ENCODE measurements at places on chromosomes 7 and 10. TPM values are rescaled to one million over a fixed set of nuclear protein-coding genes. Genes with fewer than 3 reads are reported as not detected.

DNA sequence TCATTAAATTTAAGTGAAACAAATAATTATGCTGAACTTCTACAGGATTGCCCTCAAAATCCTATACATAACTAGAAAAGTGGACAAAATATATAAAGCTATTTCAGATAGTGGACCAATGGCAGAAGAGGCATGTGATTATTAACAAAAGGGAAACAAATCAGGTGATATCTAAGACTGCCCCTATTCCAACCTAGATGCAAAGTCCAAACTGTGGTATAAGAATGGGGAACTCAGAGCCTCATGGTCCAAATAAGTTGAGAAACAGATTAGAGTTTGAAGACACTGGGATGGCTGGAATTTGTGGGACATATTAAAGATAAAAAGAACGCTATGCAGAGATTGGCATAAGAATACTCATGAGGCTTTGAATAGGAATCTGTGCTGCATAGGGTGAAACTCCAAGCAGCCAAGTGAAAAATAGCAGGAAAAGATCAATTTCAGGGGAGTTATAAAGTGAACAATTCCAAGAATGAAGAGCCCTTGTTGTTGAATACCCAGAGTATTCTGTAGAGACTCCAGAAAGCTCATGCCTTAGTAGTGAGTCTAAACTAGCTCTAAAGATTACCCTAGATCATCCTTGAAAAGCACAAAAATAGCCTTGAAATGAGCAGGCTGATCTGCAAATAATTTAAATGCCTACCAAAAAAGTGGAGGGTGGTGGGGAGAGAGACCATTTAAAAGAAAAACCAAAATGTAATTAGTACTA lies 152.4 kb downstream of the IMMP2L start:
- no peak for DNase-seq

GRCh38 chr10:101920546-101920945 lies 76.9 kb upstream of the KCNIP2 start:
- no peak for DNase-seq

- no peak for DNase-seq
Measured at GRCh38 chr10:114698271-114699061, 40.4 kb upstream of the ABLIM1 start.

DNA sequence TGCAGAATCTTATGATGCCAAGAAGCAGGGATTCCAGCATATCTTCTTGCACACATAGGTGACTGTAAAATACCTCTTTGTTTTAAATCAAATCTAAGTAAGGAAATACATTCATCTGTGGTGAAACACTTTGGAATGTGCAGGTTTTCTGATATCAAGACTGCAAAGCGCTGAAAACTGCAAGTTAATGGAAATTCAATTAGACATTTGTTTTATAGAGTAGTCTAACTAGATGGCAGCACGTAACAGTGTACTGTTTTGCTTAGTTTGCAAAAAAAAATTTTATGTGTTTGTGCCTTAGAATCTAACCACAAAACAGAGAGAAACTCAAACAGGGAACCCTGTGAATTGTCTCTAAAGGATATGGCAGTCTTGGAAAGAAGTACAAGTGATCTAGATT lies 259.2 kb downstream of the HDAC9 start:
- DNase-seq, result no peak

GRCh38 chr7:102291056-102291915 lies 4.6 kb downstream of the SH2B2 start:
- no peak for DNase-seq

- DNase-seq, result no peak
Measured at GRCh38 chr7:43522406-43523156, 60.3 kb upstream of the STK17A start.

GRCh38 chr10:51137756-51138529 lies 63.7 kb downstream of the PRKG1 start:
- DNase-seq, result no peak

GRCh38 chr10:43944381-43945093 lies 295.9 kb upstream of the ZNF32 start:
- DNase-seq, result no peak

- DNase-seq, result no peak
Measured at GRCh38 chr7:51267169-51267568, 49.4 kb downstream of the COBL start.

- no peak for DNase-seq
Measured at GRCh38 chr7:124009321-124009720, 23.5 kb downstream of the TMEM229A start.

DNA sequence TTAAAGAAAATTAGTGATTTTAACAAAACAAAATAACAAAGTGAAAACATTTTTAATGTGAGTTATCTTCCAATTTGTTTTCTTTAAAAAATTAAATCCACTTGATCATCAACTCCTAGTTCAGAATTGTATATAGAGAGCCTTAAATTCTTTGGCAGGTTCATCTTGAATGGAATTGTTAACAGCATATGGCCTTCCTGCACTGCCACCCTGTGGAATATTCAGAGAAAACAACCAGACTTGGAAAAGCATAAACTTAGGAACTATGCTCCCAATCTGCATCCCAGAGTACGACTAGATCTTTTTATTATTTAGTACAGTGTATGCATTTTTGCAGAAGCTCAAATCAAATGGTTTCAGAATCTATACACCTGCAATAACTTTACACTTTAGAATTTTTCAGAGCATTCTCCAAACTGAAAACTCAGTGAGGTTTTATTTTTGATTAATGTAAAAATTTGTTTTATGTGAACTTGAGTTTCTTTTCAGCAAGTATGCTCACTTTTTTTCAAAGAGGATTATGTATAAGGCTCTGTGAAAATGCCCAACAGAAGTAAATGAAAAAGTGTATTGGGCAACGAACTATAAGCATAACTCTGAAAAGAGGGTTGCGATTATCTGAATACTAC lies 44.9 kb upstream of the ANK3 start:
- peak; percentile 35 for DNase-seq

DNA sequence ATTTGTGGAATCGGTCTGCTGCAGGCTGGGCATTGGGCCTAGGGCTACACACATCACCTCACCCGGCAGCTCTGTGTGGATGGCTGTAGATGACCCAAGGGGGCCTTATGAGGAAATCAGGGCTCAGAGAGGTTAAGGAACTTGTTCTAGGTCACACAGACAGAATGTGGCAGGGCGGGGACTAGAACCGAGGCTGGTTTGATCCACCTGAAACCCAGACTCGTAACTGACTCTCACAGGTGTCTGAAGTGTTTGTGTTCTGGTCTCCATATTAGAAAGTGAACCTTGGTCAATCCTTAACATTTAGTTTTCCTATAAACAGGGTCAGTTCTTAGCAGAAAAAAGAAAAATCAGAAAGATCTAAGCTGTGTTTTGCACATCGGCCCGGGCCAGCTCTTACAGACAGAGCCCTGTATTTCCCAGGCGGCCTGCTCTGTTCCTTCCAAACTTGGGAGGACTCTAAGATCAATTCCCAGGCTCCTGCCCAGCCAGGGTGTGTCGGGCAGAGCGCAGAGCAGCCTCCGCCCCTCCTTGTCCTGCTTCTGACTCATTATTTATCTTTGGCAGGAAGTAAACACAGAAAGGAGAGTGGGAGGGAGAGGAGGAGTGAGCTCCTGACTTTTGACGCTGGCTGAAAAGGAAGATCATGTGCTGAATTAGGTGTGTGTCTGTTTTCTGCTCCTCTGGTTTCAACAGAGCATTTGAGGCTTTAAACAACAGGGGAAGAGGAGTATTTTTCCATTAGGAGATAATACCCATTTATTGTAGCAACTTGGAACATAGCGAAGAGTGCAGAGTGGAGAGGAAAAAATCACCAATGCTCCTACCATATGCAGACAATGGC lies 74.1 kb downstream of the TACC2 start:
- DNase-seq, result no peak

GRCh38 chr7:123769371-123769770 lies 20.6 kb upstream of the WASL start:
- no peak for DNase-seq

DNA sequence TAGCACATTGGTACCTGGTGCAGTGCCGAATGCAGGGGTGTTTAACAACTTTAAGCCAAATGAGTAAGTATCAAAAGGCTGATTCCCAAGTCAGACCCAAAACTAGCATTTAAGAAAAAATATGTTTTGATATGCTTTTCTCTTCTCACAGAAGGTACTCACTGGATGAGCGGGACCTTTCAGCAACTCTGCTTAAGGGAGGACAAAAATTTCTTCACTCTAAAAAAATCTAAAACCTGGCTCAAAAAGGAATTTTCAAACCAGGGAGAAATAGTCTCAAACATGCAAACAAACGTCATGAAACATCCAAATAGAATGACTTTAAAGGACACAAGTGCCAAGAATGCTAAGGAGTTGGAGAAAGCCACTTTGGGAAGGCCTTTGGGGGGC lies 962.1 kb downstream of the KCNMA1 start:
- DNase-seq, result no peak

GRCh38 chr7:127035203-127035849 lies 217.4 kb downstream of the GRM8 start:
- no peak for DNase-seq

GRCh38 chr7:131880078-131880477 lies 323.6 kb upstream of the PODXL start:
- no peak for DNase-seq

DNA sequence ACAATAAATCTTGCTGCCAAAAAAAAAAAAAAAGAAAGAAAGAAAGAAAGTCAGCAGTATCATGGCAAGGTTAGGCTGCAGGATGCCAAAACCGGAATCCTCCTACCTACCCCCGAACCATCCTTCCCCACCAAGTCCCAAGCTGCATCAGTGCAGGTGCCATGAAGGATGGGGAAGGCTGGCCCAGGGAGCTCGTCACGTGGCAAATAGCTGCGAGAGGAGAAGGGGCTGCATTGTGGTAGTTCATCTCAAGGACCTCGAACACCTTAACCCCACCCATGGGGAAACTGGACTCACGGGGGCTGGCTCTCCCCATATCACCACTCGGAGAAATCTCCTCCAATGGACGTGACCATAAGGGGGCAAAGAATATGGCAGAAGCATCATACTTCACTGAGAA lies 86.2 kb downstream of the TACC2 start:
- no peak for DNase-seq

GRCh38 chr10:122494173-122494820 lies 32.9 kb downstream of the HTRA1 start:
- no peak for DNase-seq

DNA sequence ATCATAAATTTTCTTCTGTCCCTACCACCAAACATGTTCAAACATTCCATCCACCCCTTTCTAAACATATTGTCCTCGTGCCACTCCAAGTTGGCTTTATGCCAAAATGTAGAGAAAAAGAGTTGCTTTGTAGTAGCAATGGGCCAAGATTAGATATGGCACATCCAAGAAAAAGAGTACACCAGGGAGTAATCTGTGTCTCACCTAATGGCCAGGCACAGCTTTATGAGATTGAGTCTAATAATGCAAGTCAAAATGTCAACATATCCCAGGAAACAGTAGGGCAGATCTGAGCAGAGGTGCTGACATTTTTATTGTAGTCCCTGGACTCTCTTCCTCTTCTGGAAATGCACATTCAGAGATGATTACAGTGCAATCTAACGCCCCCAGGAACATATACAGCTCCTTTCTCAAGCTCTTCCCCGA lies 5.7 kb upstream of the OR6V1 start:
- no peak for DNase-seq

The FRMD4A gene
- total RNA-seq, result 65.3 TPM

The GHRHR gene
- 0.84 TPM for total RNA-seq

The TMEM273 gene
- total RNA-seq, result 0.37 TPM

The NOD1 gene
- 8.1 TPM for total RNA-seq

The WIPF3 gene
- 4.0 TPM for total RNA-seq

The PNLIPRP2 gene
- not detected for total RNA-seq

The FGL2 gene
- total RNA-seq, result not detected

The CYP3A4 gene
- total RNA-seq, result not detected

The TET1 gene
- total RNA-seq, result 30.0 TPM

Measured in neural crest cell (in vitro differentiated cells).